ENCODE measurements at places on chromosomes 7 and 10.
A peak's percentile ranks its signal among the peaks of the same experiment; 100 is the strongest.

GRCh38 chr7:155427411-155428038 is 30.4 kb upstream of the EN2 start:
- no peak for DNase-seq

- DNase-seq = no peak
Measured at GRCh38 chr7:4871056-4871680, 9.3 kb upstream of the PAPOLB start.

DNA sequence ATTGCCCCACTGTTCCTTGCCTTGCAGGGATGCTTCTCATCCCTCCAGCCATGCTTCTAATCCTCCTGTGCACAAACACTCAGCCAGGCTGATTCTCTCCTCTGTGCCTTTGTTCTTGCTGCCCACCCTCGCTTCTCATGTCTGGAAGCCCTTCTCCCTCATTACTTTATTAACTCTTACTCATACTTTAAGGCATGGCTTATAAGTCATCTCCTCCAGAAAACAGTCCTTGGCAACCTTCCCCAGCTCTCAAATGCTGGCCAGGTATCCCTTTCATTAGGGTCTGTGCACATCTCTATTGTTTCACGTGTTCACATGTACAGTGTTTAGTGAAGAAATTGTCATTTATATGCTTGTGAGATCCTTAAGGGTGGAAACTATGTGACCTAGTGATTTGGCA is 62.9 kb downstream of the ITGB8 start:
- DNase-seq = no peak

DNA sequence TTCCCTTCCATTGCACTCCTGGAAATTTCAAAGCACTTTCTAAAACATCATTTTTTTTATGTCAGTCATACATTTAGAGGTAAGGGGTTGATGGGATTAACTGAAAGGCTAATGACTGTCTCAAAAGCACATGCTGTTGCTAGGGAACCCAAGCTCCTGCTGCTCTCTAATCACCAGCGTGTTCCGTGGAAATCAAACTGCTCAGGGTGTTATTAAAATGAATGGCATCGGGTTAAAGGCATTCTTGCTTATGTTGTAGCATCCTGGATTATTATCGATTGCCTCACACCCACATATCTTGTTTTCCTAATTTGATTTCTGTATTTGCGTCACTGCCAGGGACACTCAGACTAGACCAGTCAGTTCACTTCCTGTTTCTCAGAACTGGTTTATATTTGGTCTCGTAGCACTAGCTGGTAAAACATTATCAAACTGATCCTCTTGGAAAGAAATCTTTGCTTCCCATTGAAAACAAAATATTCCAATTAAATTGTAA is 216.5 kb upstream of the MKLN1 start:
- DNase-seq = no peak

- DNase-seq = no peak
Measured at GRCh38 chr10:110218632-110219031, 11.2 kb downstream of the MXI1 start.

DNA sequence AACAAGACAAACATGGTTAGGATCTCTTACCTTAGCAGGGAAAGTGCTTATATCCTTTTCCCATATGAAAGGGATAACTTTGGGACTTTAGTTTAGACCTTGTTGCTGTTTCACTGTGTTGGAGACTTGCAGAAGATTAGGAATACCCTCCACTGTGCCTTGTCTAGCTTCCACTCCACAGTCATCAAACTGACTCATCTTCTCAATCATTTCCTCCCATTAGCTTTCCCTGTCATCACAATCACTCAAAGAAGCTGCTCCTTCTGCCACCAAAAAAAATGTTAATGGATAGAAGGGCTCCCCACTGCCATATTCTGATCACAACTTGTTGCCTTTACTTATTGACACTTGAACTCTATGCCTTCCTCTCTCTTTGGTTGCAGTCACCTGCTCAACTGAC is 16.8 kb downstream of the GNG11 start:
- DNase-seq = no peak

DNA sequence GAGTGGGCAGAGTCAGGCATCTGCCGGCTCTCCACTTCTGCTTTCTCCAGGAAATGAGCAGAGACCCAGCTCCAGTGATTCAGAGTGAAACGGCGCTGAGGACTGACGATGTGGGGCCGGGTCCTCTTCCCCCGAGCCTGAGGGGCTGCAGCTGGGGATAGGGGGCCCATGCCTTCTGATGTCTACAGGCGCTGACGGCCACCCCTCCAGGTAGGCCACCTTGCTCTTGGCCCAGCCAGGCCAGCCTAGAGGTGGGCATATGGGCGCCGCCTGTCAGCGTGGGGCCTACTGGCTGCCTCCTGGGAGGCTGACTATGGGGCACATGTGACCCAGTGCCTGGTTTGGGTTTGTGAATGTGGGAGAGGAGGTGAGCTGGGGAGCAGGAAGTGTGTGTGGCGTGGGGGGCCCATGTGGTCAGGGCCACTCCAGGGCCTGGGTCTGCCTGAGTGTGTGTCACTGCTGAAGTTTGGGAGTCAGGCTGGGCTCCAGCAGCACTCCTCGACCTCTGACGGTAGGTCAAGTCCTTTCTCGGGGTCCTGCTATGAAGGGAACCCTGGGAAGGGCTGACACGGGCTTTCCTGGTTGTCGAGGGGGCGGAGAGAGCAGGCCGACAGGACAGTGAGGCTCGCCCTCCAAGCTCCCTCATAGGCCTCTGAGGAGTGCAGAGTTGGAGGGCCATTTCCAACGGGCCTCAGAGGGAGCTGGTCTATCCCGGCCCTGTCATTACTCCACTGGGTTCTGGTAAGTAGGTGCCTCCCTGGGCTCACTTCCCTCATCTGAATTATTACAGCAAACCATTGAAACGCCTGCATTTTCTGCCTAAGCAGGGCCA is at the start of gene WDFY4:
TSS of gene WDFY4 (plus strand) at position 82 of the 832 bp plus-strand sequence. CDS start 24,860 bp downstream, outside the sequence.
- DNase-seq = no peak

- DNase-seq = no peak
Measured at GRCh38 chr10:71512761-71513539, 116.2 kb downstream of the CDH23 start.

DNA sequence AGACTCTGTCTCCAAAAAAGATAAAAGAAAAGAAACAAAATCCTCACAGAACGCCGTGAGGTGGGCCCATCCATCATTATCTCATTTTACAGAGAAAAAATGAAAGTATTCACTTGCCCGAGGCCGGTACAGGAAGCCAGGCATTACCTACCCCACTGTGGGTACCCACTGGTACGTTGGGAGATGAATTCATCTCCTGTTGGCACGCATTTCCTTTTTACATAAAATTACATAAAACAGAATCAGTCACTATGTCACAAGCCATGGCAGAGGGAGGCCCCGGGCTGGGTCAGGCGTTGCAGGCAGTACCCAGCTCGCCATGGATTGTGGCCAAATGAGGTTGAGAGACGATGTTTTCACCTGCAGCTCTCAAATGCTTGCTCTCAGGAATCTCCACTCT is 38.6 kb upstream of the TNRC18 start:
- DNase-seq = no peak

GRCh38 chr10:86191686-86192085 is 174.9 kb downstream of the GRID1 start:
- no peak for DNase-seq

DNA sequence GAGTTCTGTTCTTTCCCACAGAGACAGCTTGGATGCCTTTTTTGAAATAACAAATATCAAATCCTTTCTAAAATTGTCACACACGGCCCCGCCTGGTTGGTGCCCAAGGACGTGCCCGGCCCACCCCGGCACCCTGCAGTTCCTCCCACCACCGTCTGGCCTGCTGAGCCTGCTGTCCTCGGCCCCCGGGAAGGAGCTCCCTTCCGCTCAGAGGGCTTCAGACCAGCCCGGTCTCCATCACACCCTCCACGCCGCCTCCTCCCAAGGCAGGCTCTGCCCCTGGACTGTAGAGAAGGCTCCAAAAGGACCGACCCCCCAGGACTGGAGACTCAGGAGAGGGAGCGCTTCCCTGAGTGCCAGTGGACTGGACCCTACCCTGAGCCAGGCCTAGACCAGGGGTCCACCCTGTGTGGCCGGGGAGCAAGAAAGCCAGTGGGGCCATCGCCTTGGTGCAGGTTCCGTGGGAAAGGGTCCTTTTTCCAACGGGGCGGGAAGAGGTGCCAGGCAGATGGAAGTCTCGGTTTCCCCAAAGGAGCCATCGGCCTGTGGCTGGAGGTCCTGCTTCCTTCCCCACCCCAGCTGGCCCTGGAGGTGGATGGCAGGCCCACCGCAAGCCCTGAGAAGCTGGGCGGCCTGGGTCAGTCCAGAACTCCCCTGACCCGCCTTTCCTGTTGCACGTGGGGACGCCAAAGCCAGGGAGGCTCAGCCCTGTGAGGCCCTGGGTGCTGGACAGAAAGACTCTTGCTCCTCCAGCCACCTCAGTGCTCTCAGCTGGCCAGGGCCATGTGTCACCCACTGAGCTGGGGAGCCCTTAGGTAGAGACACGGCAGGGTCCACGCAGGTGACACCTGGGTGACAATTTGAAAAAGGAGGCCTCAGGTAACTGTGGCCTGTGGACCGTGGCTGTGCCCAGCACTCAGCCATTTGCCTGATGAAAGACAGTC is 69.8 kb downstream of the PWWP2B start:
- no peak for DNase-seq

DNA sequence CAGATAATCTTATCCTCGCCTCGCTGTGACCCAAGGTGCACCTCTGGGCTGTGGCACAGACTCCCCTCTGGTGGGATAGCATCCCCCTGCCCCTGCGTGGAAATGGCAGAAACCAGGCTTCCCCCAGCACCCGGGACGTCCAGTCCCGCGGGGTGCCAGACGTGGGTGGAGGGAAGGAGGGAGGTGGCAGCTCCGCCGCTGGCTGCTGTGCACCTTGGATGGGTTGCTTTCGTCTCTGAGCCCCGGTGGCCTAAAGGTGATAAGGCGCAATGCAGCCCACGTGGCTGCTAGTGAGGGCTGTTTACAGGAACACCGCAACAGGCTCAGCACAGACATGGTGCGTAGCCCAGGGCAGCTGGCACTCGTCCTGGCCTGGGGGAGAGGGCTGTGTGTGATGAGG is 13.6 kb upstream of the PDGFA start:
- no peak for DNase-seq

DNA sequence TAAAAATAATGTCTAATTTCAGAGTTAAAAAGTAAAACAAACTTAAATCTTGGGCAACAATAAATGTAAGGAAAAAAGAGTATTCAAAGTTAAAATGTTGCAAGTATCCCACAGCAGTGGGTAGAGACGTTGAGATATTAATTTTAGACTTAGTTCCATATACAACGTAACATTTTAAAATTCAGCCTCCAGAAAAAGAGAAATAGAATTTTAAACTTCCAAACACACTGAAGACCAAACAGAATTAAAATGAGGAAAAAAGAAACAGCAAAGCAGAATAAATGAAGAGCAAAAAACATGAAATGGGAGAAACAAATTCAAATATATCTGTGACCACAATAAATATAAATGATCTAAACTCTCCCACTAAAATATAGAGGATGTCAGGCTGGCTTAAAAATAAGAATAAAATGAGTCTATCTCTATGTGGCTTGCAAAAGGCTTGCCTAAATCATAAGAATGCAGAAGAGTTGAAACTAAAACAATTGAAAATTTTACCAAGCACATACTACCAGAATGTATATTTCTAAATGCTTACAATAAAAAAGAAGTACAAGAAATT is 46.0 kb upstream of the EGFR start:
- DNase-seq = no peak

GRCh38 chr7:4613846-4614548 is 68.1 kb upstream of the FOXK1 start:
- DNase-seq = no peak

DNA sequence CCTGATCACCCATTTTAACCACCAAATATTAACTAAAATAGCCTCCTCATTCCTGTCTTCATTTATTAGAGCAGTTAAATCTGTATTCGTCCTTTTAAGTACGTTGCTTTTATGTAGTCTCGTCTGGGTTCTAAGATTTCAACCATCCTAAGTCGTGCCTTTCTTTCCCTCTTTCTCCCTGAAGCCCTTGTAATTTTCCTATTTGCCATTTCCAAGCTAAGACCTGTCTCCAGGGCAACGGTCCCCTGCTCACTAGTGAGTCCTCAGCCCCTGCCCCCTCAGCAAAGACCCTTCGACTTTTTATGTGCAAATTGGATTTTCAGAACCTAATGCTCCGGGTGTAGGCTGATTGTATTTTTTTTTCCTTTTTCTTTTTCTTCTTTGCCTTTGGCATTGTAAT is 16.1 kb upstream of the MEST start:
- no peak for DNase-seq

- peak; percentile 3 for DNase-seq
Measured at GRCh38 chr7:111486472-111487142, 75.7 kb downstream of the IMMP2L start.

- DNase-seq = no peak
Measured at GRCh38 chr10:17348501-17349349, 105.7 kb downstream of the ST8SIA6 start.

GRCh38 chr7:22577470-22578001 is 77.5 kb upstream of the STEAP1B start:
- no peak for DNase-seq

DNA sequence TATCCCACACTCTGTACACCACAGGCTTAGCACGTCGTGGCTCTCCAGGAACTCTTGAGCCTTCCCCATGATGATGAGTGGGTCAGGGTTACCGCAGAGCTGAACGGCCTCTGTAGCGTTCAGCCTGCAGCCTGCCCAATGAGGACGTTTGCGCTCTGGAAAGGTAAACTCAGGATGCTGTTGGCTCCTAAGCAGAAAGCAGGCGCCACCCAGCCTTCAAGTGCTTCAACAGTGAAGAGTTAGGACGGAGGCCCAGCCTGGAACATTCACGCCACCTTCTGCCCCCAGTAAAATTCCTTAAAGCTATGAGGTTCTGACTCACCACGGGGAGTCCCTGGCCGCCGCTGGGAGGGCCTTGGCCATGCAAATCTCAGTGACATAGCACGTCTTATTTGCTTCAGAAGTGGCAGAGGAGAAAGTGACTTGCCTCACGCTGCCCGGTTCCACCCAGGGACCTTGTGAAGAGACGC is 161.5 kb upstream of the SH2B2 start:
- DNase-seq = no peak

Data from GM19239 (cell line).